ENCODE measurements at places on chromosomes 2 and 18. TPM values are rescaled to one million over a fixed set of nuclear protein-coding genes. Genes with fewer than 3 reads are reported as not detected.

The PROM2 gene
- polyA plus RNA-seq = 0.50 TPM

The CRYGD gene
- not detected for polyA plus RNA-seq

The CCDC141 gene
- polyA plus RNA-seq = not detected

The CSRNP3 gene
- 0.18 TPM for polyA plus RNA-seq

The MOGAT1 gene
- not detected for polyA plus RNA-seq

The AQP12A gene
- polyA plus RNA-seq = not detected

The SCYGR4 gene
- polyA plus RNA-seq = not detected

The ACKR3 gene
- polyA plus RNA-seq = 6.6 TPM

The MROH2A gene
- not detected for polyA plus RNA-seq

The CRYBA2 gene
- 0.26 TPM for polyA plus RNA-seq

The HRH4 gene
- 0.05 TPM for polyA plus RNA-seq

The TSGA10 gene
- 0.42 TPM for polyA plus RNA-seq

The TCF23 gene
- polyA plus RNA-seq = not detected

The COBLL1 gene
- polyA plus RNA-seq = 56.2 TPM

The LAMA3 gene
- 5.6 TPM for polyA plus RNA-seq

The NT5DC4 gene
- not detected for polyA plus RNA-seq

The ZC3H6 gene
- polyA plus RNA-seq = 1.4 TPM

The MARCO gene
- polyA plus RNA-seq = not detected

The KCNG2 gene
- polyA plus RNA-seq = not detected

The SETBP1 gene
- 2.6 TPM for polyA plus RNA-seq

The KCNS3 gene
- polyA plus RNA-seq = 4.9 TPM

The MTCL1 gene
- 29.8 TPM for polyA plus RNA-seq

The ZNF516 gene
- 11.6 TPM for polyA plus RNA-seq

The RELCH gene
- 8.2 TPM for polyA plus RNA-seq

The TTN gene
- polyA plus RNA-seq = not detected

The ZSCAN30 gene
- polyA plus RNA-seq = 7.5 TPM

The LYPD6 gene
- polyA plus RNA-seq = 9.4 TPM

The DNAH6 gene
- polyA plus RNA-seq = 0.01 TPM

The GALNT5 gene
- 22.6 TPM for polyA plus RNA-seq

The CNDP1 gene
- polyA plus RNA-seq = not detected

The ALPG gene
- not detected for polyA plus RNA-seq

The TRAF3IP1 gene
- polyA plus RNA-seq = 4.9 TPM

The GAD1 gene
- polyA plus RNA-seq = 0.25 TPM

The CFAP53 gene
- 0.17 TPM for polyA plus RNA-seq
